ENCODE measurements at places on chromosomes 16 and 17.
A peak's percentile ranks its signal among the peaks of the same experiment; 100 is the strongest.

- DNase-seq = no peak
Measured at GRCh38 chr16:18816286-18816685, 14.9 kb upstream of the ARL6IP1 start.

DNA sequence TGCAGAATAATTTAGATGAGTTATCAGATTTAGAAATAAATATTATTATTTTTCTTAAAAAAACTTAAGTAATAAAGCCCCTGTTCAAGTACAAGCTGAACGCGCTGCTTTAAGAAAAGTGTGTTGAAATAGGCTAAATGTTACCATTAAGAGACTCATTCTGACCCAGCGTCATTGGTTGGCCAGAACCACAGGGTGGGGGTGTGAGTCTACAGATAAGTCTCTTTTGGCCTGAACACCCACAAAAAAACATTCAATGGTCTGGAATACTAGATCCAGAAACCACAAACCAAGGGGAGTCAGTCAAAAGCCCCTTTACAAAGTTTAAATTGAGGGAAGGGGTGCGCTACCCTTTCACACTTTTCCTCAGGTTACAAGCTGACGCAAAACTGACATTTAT lies 776.1 kb downstream of the KCNJ2 start:
- DNase-seq = no peak

DNA sequence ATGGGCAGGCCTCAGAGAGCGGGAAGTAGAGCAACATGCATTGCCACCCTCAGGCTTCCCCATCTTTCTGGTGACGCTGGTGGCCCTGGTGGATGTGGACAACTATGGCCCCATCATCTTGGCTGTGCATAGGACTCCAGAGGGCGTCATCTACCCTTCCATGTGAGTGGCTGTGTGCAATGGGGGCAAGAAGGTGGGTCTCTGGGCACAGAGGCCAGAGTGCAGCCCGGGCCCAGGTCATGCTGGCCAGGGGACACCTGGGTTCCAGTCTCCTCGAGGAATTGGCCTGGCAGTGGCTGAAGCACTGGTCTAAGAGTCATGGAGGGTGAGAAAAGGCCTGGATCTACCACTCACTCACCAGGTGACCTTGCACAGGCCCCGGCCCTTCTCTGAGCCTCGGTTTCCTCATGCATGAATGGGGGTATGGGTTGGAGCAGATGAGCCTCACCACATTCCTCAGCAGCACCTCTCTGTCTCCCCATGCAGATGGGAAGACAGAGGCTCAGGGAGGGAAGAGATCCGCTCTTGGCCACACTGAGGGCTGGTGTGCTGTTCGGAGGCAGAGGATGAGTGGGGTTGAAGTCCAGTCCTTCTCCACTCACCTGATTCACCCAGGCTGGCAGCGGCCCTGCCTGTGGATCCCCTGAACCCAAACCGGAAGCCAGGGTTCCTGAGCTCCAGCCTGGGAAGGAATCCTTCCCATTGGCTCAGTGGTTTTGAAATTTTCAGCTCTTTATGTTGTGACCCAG lies 7.2 kb upstream of the ADGRG3 start:
- no peak for DNase-seq

DNA sequence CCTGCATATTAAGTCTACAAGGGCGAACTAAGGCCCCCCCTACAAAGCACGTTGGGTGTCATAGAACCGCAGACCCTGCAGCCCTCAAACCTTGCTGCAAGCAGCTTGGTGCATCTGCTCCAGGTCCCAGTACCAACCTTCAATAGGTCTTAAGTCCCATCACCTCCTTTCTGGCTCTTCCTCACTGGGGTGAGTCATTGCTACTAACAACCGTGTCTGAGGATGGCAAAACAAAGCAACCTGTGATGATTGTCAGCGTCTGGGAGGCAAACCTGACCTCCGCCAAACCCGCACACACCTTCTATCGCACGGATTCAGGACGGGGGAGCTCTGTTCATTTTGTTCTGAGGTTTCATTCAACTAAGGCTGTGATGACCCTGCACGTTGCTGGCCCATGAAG lies 138.9 kb downstream of the SLC39A11 start:
- DNase-seq = no peak

DNA sequence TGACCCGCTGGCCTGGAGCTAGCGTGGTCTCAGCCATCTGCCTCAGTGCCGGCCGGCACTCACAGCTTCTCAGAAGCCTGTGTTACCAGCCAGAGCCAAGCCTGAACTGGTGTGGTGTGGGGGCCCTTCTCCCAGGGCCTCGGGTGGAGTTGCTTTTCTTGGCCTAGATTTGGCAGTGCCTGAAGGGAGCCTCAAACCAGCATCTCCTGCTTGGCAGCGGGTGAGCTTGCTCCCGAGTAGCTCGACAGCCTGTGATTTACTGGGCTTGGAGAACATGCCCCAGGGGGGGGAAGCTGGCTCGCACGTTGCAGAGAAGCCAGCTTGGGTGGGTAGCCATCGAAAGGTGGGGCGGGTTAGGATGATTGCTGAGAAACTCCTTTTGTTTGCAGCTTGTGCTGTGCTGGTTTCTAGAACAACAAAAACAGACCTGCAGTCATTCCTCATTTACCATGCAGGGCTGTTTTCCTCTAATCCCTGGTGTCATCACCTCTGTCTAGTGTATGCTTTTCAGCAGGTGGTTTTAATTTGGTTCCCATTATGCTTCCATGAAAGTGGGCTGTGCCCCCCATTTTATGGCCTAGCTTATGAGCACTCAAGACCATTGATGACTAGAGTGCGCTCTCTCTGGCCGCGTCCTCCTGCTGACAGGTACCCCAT lies 42.2 kb downstream of the TBCD start:
- no peak for DNase-seq

DNA sequence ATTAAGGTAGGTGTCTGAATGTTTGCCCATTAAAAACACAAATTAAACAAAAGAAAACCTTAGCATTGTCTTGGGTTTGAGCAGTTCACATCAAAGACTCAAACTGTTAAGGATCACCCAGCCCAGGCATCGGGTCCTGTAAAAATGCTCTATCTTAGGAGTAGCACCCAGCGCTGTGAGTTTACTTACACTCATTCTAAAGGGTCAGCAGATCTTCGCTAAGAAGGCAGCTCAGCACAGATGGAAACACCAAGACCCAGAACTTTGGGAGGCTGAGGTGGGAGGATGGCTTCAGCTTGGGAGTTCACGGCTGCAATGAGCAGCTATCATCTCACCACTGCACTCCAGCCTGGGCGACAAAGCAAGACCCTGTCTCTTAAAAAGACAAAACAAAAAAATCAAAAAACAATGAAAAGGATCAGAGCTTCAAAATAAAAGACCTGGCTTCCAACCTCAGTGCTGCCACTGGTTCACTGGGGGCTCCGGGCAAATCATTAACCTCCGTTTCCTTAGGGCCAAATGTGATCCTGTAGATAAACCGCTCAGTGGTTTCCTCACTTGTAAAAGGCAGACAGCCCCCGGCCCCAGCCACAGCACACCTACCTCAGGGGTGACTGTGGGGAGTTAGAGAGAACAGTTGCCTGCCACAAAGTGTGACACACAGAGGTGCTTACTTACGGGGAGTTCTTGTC lies 11.1 kb downstream of the COG1 start:
- DNase-seq = no peak

DNA sequence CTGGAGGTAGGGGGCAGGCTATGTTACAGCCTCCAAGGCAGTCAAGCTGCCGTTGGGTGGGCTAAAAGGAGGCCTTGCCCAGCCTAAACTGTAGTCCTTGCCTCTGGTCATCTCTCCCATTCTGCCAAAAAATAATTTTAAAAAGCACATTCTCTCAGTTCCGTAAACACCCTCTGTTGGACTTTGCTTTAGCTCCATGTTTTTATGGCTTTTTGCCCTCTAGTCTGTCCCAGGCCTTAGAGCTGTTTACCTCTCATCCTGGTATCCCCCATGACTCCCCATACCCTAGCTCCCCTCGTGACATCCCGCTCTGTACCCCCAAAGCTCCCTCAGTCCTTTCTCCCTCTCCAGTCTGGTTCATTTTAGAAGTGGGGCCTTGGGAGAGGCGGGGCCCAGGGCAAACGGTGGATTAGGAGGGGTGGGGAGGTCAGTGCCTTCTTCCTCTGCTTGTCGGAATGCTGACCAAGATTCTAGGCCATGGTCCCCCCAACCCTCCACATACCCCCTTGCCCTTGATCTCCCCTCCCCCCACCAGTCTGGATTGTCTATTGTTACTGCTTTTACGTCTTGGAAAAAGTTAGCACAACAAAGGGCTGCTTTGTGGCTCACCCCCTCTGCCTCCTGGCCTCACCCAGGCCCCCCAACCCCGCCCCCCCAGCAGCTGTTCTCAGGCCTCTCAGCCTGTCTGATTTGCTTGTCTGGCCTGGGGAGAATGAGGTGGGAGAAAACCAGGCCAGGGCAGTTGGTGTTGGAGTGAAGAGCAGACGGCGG lies 18.4 kb downstream of the GJD3 start:
- no peak for DNase-seq

DNA sequence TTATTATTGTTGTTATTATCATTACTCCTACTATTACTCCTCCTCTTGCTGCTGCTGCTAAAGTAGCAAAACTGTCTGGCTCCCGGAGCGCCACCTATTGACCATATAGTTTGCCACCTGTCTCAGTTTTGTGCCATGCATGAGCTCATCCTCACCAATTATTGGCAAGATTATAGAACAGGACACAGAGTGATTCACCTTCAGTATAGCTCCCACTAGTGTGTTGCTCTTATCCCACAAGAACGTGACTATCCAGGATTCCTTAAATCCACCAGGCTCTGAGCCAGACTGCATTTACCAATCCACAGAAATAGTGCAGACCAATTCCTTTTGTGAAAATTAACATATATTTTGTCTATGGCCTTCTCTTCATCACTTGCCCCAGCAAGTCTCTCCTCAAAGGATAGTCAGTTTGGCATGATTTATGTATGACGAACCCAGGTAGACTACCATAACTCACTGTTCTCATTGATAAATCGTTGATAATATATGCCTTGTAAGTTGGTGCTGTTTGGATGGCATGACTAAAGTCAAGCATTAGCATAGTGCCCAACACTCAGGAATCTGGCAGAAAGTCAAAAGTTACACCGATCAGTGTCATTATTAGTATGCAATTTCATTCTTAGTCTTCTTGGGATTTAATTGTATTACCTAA lies 405.5 kb upstream of the HSBP1 start:
- DNase-seq = no peak

DNA sequence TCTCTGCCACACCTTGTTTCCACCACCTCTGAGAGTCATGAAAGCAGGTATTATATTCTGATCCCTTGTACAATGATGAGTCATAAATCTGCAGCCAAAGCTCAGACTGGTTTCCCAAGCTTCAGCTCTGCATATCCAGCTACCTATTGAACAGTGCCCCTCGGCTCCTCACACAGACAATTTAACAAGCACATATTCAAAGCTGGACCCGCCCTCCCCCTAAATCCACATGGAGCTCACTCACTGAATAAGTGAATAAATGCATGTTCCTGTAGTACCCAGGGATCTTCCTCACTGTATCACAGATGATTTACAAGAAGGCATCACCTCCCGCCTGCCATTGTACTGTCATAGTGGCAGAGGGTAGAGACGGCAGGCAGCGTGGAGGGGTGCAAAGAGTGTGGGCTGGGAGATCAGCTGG lies 516.4 kb downstream of the GRIN2A start:
- DNase-seq = no peak

GRCh38 chr16:15979801-15980200 lies 30.4 kb downstream of the ABCC1 start:
- DNase-seq = no peak

DNA sequence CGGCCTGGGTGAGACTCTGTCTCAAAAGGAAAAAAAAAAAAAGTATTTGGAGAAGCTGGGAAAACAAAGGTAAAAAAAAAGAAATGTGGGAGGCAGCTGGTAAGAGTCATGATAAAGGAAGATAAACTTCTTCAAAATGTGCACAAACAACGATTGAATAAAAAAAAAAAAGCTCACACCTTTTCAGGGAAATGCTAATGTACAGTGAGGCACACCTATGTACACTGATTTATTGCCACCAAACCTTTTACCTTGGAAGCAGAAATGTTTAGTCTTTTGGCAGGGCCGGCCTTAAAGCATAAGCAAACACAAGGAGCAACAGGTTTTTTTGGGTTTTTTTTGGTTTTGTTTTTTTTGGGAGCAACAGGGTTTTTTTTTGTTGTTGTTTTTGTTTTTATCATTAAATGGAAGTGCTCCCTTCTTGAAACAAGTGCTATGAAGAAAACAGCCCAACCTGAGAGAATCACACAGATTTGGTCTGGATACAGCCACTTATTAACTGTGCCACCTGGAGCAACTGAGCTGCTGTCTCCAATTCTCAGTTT lies 29.8 kb upstream of the KCNJ2 start:
- no peak for DNase-seq

GRCh38 chr17:8384801-8385378 lies 1.9 kb upstream of the RPL26 start:
- peak; percentile 86 for DNase-seq

DNA sequence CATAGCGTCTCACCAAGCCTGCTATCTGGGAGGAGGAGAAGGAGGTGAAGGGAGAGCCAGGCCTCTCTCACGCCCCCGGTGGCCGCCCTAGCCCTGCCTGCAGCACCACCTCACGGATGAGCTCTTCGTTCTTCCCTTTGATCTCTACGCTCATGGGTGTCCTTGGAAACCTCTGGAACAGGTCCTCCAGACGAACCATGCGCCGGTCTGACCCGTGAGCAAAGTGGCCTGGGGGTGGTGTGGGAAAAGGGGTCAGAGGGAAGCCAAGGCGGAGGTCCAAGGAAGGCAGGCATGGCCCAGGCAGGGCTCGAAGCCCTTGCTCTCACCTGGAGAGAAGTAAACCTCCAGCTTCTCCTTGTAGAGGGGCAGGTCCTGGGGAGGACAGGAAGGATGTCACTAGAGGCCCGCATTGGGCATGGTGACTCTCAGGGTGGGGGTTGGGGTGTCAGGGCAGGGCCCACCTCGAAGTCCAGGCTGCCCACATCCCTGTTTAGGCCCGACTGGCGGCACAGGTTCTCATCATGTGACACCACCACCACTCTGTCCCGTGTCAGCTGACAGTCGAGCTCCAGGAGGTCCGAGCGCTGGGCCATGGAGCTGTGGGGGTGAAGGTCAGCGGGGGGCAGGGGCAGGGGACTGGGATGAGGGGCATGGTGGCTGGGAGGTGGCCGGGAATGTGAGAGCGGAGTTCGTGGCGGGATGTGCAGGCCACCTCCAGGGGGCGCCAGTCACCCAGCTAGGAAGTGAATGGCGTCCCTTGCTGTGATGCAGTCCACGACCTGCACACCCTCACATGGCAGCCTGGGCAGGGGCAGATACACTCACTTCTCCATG lies 923 bp downstream of the GDPD3 start:
- DNase-seq = no peak

DNA sequence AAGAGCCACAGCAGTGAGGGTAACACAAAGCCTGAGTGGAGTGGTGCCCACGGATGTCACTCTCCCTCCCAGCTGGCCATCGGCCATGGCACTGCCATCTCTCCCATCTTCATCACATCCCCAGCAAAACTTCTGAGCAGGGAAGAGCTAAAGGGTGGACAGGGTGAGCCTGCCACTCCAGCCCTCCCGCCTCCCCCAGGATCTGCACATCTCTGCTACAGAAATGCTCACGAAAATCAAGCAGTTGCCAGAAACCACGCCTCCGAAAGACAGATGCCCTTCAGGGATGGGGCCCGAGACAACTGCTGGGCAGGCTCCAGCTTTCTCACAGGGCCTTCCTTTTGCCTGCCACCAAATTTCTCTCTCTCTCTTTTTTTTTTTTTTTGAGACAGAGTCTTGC lies 3.6 kb downstream of the GRIN2C start:
- no peak for DNase-seq
